Putamen (tissue), 1 donor: ENCODE measurements at places on chromosomes 11 and 22.

GRCh38 chr11:34605481-34606325 is 15.2 kb upstream of the EHF start:
- no peak for DNase-seq

- DNase-seq: no peak
These were observed 33.6 kb downstream of the PPME1 start for GRCh38 chr11:74204701-74205100.

- DNase-seq: no peak
These were observed 22.5 kb downstream of the ARHGEF12 start for GRCh38 chr11:120358729-120359128.

GRCh38 chr22:36814801-36815200 is 2.0 kb downstream of the PVALB start:
- no peak for DNase-seq

DNA sequence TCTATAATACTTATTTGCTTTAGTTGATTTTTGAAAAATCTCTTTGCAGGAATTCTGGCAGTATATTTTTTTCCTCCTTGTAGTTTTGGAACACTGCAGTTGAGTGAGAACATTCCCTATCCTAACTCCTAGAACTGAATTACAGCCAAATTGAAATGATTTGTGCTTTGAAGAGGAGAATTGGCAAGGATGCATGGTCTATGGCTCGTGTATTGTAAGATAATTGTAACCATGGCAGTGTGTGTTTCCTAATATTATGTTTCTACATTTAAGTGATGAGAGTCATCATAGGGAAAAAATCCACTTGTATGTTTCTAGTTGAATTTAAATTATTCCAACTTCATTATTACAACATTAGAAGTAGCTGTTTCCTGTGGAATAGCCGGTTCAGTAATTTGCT is 80.9 kb upstream of the MYO18B start:
- DNase-seq: no peak

DNA sequence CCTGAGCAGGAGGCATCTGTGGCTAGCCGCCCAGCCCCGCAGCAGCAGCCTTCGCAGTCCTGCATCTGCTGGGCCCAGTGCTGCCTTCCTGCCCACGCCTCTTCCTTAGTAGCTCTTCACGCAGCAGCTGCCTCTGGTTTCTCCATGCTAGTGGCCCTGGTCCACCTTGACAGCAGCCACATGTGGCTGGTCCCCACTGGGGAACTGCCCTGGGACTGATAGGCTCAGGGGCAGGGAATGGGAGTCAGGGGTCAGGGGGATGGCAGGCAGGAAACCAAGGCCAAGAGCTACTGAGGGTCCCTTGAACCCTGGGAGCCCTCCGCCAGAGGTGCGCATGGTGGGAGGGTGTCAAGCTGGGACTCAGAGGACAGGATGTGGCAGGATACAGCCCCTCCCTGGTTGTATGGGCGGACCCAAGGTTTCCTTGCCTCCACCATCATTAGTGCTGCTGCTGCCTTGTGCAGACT is 99.4 kb upstream of the PITPNB start:
- no peak for DNase-seq

DNA sequence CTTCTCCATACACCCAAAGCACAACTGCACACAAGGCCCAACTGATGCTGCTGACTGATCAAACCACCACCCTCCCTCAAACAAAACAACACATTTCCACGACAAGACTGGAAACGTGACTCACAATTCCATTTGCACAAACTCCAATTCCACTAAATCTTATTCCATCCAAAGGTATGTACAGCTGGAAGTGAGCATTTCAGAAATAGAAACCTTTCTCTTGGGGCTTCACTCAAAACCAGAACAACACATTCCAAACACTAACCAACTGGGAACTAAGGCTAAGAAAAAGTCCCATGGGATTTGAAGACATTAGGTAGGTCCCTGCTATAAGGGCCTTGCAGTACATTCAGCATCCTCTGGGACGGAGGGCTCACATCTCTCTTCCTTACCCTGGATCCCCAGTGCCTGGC is 19.6 kb downstream of the MORC2 start:
- no peak for DNase-seq

GRCh38 chr11:128859563-128860441 is 7.3 kb downstream of the KCNJ1 start:
- DNase-seq: peak; percentile 7

DNA sequence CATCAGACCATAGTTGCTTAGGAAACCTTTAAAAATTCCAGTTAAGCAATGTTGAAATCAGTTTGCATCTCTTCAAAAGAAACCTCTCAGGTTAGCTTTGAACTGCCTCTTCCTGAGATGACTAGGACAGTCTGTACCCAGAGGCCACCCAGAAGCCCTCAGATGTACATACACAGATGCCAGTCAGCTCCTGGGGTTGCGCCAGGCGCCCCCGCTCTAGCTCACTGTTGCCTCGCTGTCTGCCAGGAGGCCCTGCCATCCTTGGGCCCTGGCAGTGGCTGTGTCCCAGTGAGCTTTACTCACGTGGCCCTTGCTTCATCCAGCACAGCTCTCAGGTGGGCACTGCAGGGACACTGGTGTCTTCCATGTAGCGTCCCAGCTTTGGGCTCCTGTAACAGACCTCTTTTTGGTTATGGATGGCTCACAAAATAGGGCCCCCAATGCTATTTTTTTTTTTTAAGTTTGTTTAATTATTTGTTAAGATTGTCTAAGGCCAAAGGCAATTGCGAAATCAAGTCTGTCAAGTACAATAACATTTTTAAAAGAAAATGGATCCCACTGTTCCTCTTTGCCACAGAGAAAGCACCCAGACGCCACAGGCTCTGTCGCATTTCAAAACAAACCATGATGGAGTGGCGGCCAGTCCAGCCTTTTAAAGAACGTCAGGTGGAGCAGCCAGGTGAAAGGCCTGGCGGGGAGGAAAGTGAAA is 73.4 kb downstream of the NCAPD3 start:
- peak; percentile 27 for DNase-seq

DNA sequence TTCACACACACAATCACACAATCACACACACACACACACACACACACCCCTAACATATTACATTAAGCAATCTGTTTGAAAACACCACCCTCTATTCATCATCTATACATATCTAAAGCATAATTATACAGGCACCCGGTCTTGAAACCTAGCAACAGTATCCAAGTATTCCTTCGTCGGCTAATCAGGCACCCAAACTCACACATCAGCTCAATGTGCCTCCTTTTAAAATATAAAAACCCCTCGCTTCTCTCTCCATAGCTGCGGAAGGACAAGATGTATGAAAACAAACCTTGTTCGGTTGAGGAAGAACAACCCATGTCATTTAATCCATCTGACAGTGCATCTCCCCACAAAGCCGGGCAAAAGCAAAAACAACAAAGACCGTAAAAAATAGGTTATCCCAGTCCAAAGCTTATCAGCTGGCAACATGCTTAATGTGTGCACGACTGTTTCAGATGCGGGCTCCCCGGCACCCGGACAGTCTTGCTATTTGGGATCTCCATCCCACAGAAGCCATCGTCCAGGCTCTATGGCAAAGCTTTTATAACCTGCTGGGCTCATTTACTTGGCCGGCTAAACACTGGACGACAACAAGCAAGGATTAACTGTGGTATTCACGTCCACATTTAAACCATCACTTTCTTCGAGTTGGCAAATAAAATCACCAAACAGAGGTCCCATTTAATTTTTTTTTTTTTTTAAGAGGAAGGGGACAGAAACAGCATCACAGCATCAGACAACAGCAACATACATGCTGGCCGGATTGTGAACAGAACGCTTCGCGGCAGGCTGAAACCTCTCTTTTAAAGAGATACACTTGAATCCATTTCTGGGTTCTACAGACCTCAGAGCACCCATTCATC is 365.5 kb downstream of the SHANK2 start:
- DNase-seq: no peak

DNA sequence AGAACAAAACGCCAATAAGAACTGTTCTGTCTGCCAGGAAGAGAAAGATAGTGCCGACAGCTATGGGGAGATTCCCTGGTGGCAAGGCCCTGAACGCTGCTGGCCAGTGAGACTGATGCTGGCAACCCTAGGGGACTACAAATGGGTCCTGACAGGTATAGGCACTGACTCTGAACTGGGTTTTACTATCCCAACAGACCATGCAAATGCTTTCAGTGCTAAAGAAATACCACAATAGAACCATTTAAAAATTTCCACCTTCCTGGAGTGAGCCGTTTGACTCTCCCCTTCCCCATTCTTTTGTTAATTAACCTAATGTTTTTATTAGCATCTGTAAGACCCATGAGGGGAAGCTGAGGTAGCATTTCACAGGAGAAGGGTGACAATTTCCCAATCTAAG is 25.7 kb downstream of the USP28 start:
- no peak for DNase-seq

DNA sequence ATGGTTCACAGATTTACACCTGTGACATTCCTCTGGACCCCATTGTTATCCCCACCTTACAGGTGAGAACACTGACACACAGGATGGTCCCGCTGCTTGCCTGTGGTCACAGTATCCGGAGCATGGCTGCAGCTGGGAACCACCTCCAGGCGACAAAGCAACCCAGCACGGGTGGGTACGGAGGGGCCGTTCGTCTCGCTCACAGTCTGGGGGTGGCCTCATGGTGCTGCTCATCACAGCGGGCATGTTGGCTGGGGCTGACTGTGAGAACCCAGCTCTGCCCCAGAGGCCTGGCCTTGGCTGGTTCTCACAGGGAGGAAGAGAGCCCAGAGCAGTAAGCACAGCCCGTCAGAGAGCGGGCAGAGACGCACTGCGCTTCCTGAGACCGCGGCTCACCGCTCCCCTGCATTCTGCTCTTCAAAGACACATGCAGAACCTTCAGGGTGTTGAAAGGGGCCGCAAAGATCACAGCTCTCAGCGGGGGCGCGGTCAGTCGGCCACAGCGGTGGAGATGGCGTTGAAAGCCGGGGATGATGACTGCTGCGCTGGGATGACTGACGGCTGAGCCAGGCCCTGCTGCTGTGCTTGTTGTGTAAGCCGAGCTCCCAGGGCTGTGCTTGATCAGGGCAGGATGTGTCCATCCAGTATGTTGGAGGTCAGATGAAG is 423.0 kb downstream of the BRD1 start:
- DNase-seq: no peak

- peak; percentile 52 for DNase-seq
These were observed 15.9 kb downstream of the CRELD2 start for GRCh38 chr22:49934160-49934890.

- peak; percentile 96 for DNase-seq
These were observed 62.7 kb downstream of the CD82 start for GRCh38 chr11:44627911-44628729.
